Pons (tissue), 1 donor: ENCODE measurements at places on chromosomes 2 and 18.

GRCh38 chr2:9967053-9967775 is 15.7 kb downstream of the GRHL1 start:
- no peak for DNase-seq

DNA sequence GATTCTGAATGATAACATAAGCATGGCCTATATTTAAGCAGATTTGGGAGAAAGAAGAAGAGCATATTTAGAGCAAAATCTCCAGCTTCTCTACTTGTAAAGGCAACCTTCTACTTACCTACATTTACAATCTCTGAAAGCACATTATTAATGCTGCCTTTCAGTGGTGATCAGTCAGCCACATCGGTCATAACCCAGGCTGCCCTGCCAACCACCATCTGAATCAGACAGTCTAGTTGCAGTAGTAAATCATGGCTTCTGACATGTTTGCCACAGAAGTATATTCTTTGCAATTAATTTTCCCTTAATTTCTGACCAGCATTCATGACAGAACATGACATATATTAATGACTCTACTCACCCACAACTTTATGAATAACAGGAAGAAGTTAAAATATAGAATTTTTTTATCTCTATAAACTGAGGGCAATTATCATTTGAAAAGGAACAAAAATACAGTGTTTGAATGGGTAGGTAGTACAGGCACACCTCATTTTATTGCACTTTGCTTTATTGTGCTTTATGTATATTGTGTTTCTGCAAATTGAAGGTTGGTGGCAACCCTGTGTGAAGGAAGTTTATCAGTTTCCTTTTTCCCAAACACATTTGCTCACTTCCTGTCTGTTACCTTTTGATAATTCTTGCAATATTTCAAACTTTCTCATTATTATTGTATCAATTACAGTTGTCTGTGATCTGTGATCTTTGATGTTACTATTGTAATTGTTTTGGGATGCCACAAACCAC is 531.6 kb upstream of the CHAC2 start:
- no peak for DNase-seq

GRCh38 chr2:213261715-213262114 is 22.5 kb upstream of the SPAG16 start:
- DNase-seq, result no peak

DNA sequence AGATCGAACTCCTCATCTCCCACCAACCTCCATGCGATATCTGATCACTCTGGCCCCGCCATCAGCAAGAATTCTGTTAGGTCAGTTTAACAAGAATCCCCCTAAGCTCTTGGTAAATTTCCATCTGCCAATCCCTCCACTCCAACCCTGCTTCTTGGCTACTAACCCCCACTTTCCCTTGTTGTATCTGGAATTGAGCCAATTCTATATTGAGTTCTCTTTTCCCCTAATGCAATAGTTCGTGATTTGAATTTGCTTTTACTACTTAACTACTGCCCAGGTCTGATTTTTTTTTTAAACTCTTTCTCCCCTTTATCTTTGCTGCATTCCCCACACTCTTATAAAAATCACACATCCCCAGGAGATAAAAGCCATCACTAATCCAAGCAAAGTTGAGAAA is 159.3 kb upstream of the STK17B start:
- no peak for DNase-seq

- DNase-seq, result peak; percentile 92
Measured at GRCh38 chr2:227406177-227407031, 18.7 kb upstream of the SCYGR1 start.

GRCh38 chr18:79497638-79498081 is 101.9 kb downstream of the NFATC1 start:
- DNase-seq, result no peak

DNA sequence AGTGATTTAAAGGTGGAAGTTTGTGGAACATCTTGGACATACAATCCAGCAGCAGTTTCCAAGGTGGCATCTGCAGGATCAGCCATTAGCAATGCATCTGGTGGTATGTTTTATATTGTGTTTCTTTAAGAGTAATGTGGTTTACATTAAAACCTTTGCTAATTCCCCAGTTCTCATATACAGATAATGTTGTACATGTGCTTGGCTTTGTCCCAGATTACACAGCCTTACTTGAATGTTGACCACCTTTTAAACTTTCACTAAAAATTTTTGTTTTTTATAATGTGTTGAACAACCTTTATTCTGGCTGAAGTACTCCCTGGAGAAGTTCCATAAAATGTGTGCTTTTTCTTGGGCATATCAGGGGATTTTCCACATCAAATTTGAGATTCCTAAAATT is 57.5 kb downstream of the MIB1 start:
- no peak for DNase-seq

DNA sequence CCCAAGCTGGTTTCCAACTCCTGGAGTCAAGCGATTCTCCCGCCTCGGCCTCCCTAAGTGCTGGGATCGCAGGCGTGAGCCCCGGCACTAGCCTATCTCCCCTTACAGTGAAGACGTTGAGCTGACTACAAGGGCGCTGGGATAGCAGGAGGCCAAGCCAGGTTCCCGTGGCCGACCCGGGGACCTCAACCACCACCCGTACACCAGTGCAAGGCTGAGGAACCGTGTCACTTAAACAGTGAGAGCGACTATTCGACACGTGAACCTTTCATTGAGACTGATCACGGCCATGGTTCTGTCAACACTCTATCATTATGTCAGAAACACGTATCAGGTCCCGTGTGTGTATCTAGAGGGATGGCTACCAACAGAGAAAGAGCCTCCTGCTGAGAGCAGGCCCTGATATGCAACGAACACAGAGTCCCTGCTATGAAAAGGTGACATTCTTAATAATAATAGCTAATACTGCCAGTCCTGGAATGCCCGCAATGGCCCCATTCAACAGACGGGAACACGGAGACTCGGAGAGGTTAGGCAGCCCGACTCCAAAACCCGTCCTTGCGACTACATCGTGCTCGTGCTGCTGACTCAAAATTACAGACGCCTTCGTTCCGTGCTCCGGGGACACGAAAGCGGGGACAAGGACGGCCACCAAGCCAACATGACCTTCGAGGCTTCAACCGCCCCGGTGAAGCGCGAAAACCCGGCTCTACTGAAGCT is 833 bp downstream of the AFG3L2 start:
- peak; percentile 20 for DNase-seq

GRCh38 chr2:111653103-111653624 is 230.8 kb downstream of the ANAPC1 start:
- DNase-seq, result no peak

- no peak for DNase-seq
Measured at GRCh38 chr2:23270810-23271209, 114.2 kb upstream of the KLHL29 start.

DNA sequence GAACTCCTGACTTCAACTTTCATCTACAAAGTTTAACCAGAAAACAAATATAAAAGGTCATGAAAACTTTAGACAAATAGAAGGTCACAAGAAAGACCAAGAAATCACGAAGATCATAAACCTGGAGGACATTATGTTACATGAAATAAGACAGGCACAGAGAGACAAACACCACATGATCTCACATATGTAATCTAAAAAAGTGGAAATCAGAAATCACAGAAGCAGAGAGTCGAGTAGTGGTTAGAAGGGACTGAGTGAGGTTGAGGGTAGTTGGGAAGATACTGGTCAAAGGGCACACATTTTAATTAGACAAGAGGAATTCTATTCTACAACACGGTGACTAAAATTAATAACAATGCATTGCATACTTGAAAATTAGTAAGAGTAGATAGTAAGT is 1.4 kb downstream of the GCFC2 start:
- DNase-seq, result no peak

- no peak for DNase-seq
Measured at GRCh38 chr2:218028189-218028495, 25.3 kb upstream of the TNS1 start.

DNA sequence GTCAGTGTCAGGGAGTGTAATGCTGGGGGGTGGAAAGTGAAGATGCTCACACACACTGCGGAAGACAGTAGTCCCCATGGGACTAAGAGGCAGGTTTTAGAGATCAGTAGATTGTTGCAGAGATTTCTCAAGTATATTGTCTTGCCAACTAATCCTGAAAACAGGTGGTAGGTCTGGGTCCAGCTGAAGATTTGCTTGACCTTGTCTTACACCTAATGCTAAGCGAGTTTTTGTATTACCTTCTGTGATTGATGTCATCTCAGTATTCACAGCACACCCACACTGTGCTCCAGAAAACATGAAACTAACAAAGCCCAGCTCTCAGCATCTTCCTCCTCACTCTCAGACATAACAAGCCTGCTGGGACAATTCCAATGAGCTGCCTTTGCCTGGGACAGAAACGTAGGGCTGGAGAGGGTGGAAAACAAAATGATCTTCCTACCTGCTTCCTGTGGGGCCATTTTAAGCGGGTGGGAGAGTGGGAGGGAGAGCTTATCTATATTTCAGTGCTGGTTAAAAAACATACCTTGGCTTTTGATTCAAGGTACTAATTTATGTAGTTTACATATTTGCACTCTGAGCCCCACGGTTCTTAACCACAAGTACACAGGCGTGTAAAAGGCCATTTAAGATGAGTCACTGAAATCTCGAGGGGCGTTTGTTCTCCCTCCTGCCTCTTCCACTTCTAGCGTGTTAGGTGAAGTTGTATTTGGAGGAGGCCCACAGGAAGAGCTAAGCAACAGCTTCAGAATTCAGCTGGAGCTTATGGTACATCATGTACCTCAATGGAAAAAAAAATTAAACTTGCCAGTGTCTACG is 23.1 kb upstream of the RBMS1 start:
- DNase-seq, result no peak

DNA sequence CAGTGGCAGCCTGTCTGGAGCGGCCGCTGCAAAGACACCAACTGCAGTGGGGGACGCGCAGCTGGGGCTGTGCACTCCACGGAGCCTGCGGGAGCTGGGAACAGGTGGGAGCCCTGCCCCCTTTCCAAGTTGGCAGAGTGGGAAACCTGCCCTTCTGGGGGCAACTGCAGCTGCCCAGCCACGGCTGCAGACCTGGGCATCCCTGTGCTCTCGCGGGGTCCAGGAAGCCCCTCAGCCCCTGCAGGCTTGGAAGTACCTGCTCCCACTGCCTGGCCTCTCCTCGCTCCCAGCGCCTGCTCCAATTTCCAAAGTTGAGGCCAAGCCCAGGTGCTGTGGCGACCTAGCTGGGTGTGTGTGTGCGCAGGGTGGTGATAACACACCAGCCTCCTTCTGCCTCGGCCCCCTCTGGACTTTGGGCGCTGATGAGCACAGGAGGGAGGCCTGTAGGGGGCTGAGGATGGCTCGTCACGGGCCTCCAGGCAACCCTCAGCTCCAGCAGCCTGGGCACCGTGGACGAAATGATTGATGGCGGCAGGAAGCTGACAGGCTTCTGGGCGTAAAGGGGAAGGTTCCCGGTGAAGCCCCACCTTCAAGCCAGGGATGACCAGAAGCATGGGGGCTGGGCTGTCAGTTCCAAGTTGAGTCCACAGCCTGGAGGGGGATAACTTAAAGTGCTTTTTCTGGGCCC is 76.9 kb downstream of the PTPN4 start:
- no peak for DNase-seq

DNA sequence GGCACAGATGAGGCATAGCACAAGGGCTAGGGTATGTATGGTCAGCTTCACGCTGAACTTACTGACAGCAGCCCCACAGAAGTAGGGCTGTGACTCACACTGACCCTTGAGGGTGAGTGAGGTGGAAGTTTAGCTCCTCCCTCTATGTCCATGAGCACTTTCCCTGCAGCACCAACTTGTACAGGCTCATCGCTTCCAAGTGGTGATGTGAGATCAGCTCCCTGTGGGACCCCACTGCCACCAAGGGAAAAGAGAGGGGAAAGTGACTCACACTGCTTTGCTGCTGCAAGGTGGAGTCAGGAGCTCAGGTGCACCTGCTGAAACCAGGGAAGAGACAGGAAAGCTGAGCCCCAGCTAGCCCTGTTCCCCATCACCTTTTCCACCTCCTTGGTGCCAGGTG is 91.5 kb downstream of the TEX51 start:
- no peak for DNase-seq
